ENCODE measurements at places on chromosomes 4 and X. TPM values are rescaled to one million over a fixed set of nuclear protein-coding genes. Genes with fewer than 3 reads are reported as not detected.
A peak's percentile ranks its signal among the peaks of the same experiment; 100 is the strongest.

- peak; percentile 21 for DNase-seq
These were observed 7.6 kb upstream of the CXCL5 start for GRCh38 chr4:74006009-74006476.

DNA sequence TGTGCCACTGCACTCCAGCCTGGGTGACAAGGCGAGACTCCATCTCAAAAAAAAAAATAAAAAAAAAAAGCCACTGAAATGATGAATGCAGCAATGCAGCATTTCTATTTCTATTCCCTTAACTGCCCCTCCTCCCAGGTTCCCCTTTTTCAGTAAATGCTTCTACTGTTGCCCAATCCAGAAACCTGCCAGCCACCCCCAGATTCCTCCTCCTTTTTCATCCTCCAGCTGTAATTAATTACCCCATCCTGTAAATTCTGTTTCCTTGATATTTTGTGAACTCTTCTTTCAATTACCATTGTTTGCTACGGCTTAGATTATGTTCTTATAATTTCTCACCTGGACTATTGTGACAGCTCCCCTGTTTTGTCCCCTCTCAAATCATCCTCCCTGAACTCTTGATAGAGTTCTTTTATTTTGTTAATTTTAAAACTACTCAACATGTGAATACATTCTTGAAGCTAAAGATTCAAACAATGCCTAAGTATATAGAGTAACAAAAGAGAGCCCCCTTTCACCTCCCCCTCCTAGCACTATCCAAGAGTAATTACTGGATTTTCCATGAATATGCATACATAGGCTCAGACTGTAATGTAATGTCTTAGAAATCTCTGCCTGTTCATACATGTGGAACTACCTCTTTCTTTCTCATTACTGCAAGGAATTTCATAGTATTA, 140.6 kb upstream of the GPC4 start:
- no peak for DNase-seq

CHRDL1 gene
- total RNA-seq, result not detected

GRCh38 chr4:149645790-149646189, 169.9 kb downstream of the IQCM start:
- DNase-seq, result no peak

DNA sequence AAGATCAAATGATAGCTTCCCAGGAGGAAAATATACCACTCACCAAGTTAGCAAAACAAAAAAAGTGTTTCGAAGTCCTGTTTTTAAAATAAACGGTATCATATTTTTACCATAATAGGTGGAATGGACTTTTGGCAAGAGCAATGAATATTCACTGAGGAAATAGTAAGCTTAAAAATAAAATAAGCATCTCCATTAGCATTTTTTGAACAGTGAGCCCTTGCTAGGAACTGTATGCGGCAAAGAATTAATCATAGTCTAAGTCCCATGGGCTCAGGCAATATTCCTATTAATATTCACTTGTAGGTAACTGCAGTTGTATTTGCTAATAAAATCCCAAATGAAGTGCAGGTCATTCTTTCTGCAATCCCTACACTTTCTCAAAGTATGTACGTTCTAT, 191.7 kb upstream of the GABRA2 start:
- no peak for DNase-seq

APLN gene
- total RNA-seq, result 0.43 TPM

AFF2 gene
- 3.2 TPM for total RNA-seq

- DNase-seq, result peak; percentile 78
These were observed 127.8 kb downstream of the PHKA2 start for GRCh38 chrX:18855919-18856644.

- peak; percentile 64 for DNase-seq
These were observed 123.2 kb upstream of the SCML1 start for GRCh38 chrX:17613979-17614588.

TLR10 gene
- total RNA-seq, result not detected

DNA sequence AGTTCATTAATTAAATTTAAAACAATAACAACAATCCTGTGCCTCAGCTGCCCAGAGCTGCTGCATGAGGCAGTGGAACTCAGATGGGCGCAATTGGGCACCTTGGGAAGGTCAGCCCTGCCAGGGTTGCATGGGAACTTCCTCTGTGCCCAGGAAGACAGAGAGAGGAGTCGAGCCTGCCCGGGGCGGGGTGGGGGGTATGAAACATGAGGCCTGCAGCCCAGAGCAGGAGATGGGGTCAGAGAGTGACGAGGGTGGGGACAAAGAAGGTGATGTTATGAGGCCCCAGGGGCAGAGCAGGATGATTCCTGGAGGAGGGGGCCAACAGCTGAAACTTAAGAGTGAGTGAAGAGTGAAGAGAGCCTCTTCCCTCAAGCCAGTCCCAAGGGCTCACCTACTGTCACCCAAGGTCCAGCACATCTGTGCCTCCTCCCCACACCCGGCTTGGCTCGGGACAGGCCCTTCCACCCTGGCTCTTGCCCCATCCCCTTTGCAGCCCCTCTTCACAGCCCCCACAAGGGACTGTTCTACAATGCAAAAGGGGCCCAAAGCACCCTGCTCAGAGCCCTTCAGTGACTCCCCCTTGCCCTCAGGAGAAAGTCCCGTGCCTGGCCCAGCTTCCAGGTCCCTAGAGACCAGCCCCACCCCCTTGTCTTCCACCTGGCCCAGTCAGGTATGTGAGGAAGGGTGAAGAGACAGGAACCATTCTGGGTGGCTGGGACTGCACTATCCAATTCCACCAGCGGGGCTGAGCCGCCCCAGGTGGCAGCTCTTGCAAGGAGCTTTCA, 31.4 kb downstream of the HMX1 start:
- no peak for DNase-seq

- DNase-seq, result no peak
These were observed 48.3 kb downstream of the DMP1 start for GRCh38 chr4:87698394-87698793.

DNA sequence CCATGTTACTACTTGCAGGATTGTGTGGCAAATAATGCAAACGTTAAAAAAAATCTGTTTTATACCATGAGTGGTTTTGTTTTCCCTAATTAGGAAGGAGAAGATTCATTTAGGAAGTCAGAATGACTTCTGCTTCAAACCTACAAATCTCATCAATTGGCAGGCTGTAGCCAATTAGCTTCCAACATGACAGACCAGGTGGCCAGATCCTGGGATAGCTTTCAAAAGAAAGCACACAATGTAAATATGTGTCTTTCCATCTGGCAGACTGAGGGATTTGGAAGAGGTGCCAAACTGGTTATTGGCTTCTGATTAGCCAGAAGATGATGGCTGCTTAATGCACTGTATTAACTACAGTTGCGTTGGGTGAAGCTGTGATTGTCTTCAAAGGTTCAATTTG, 432.8 kb downstream of the ANKRD50 start:
- no peak for DNase-seq

SAGE1 gene
- not detected for total RNA-seq

DNA sequence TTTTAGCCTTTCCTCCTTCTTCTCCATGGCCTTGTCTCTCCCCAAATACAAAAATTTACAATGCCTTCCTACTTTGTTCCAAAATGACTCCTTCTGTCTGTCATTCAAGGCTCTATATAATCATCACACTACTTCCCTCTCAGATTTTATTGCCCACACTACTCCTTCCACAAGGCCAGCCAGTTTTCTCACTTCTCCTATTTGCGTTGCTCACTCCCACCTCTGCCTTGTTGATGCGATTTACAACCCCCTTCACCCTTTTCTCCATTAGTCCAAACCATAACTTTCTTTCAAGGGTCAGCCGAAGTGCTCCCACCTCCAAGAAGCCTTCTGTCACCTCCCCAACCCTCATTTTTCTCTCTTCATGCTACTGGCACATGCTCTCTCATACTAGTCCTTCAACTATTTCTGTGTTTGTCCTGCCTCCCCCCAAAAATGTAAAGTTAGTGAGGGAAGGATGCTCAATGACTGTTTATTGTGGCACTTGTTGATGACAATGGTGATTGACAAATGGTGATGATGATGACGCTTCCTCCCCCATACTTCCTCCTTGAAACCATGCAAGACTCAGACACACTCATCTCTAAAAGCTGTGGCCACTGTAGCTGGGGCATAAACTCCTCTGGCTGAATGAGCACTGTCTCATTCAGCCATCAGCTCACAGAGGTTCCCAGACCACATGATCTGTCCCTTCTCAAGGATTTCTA, 2.7 kb upstream of the XKRX start:
- DNase-seq, result no peak

POU3F4 gene
- total RNA-seq, result not detected

DNA sequence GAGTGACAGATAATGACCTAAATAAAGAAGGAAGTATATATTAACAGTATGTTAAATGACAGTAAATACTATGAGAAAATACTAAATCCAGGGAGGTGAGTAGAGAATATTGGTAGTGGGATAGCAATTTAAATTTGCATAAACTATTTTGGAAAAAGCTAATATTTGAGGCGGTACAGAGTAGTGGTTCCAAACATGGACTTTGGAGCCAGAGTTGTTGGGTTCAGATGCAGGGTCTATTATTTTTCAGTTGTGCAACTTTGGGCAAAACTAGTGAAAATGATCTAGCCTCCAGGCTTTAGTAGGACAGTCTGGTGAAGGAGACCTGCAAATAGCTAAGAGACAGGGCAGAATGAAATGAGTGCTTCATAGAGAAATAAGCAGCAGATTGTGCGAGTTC, 84.8 kb upstream of the SOX3 start:
- DNase-seq, result no peak

DNA sequence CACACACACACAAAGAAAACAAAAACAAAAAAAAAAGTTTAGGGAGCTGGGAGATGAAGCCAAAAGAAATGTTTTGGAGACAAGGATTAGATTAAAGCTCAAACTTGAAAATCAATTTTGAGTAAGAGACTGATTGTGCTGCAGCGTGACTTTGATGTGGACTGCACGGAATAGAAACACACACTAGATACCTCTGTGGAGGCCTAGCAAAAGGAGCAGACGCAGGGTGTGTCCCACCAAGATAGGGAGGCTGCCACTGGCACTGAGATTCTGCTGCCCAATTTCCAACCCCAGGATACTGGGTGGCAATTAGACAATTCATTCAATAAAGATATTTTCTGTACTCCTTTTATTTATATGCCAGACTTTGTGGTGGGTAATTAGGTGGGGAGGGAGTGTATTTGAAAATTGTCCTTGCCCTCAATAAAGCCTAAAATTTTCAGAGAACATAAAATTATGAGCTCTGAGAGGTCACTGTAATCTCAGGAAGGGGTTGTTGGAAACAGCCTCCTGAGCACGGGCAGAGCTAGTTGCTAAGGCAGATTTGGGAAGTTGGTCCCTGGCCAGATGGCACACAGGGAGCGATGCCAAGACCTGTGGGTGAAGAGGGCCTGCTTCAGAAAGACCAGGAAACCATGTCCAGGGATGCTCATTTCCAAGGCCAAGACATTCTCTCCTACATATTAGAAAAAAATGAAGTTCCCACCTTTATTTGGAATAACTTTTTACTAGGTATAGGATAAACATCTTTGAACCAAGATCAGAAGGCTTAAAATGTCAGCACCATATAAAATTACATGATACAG, 1.9 kb upstream of the PPP3CA start:
- peak; percentile 81 for DNase-seq

MMRN1 gene
- not detected for total RNA-seq

GRCh38 chrX:1676866-1677265, 62.0 kb downstream of the ASMT start:
- no peak for DNase-seq

DNA sequence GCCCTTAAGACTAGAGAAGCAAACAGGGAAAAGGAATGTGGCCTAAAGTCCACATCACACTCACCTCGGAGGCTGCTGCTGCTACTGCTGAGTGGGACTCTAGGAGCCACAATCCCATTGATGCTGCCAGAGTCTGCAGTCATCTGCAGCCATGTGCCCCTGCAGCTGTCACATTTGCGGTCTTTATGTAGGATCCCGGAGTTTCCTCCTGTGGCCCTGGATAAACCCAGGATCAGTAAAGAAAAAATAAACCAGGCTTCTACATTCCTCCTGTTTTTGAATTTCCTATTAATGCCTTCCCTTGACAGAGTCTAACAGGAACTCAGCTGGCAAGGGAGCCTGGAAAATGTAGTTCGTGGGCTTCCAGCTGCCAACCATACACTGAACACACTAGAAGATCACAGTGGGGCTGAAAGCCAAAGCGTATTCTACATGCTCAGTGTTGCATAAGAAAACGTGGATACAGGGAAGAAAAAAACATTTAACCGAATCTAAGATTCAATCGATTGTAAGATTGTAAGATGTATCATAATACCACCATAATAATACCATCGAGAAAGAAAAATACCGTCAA, 10.3 kb upstream of the PHEX start:
- peak; percentile 68 for DNase-seq

ARSJ gene
- 12.8 TPM for total RNA-seq

GLRA2 gene
- not detected for total RNA-seq

DNA sequence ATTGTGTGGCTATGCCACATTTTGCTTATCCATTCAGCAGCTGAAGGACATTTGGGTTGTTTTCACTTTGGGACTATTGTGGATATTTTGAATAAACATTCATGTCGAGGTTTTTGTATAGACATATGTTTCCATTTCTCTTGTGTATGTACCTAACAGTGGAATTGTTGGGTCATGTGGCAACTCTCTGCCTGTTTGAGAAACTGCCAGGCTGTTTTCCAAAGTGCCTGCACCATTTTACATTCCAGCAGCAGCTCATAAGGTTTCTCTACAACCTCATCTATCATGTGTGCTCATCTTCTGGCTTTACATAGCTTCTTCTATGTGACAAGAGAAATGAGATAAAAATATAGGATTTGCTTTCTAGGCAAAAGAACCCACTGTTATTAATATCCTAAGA, 29.5 kb upstream of the TSPAN5 start:
- no peak for DNase-seq

DNA sequence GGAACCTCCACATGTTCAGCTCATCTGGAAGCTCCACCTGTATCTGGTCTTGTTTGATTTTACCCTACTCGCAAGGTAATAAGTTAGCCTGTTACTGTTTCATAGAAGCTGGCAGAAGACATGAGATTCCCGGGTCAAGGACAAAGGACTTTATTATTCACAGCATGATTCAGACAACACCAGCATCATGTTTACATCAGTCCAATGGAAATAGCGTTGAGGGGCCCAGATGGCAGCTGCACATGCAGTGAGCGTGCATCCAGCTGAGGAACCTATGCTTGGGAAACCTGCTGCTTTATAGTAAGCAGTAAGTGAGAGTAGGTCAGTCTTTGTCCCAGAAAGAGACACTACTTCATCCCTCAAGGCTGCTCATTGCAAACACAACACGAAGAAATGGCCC, 19.8 kb downstream of the TSPAN5 start:
- DNase-seq, result no peak

DNA sequence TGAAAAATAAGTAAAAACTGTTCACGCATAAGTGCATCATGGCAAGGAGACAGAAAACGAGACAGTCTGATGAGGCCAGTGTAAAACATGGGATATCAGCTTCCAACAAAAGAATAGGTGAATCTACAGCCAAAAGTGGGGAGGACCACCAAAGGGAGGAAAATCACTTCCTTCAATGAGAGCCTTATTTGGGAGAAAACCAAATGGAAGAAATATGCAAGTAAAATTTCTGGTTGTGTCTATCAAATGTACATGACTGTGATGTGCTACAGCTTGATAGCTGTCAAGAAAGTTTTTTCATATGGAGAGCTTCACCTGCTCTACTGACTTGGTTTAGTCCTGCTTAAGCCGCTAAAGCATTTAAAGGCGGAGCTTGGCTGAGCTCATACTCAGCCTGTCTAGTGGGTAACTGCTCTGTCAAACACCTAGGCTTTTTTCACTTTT, 66.2 kb downstream of the MAGEA1 start:
- DNase-seq, result peak; percentile 1

- DNase-seq, result peak; percentile 23
These were observed 42.6 kb downstream of the ADGRA3 start for GRCh38 chr4:22473268-22473667.

Data from myocyte (in vitro differentiated cells).